NCI-H510A treated with DMSO at 0.1 percent for 48 hours (cell line): ENCODE measurements at places on chromosomes 5 and 9.

- DNase-seq = no peak
These were observed 13.8 kb downstream of the SLC44A1 start for GRCh38 chr9:105258225-105258737.

- DNase-seq = peak; percentile 4
These were observed at the start of gene ARL10 for GRCh38 chr5:176365351-176366231. TSS of gene ARL10 (plus strand) at chr5:176365487. CDS start at chr5:176365564, 77 bp downstream.

- peak; percentile 12 for DNase-seq
These were observed 142.3 kb upstream of the FSTL4 start for GRCh38 chr5:133754575-133755169.

DNA sequence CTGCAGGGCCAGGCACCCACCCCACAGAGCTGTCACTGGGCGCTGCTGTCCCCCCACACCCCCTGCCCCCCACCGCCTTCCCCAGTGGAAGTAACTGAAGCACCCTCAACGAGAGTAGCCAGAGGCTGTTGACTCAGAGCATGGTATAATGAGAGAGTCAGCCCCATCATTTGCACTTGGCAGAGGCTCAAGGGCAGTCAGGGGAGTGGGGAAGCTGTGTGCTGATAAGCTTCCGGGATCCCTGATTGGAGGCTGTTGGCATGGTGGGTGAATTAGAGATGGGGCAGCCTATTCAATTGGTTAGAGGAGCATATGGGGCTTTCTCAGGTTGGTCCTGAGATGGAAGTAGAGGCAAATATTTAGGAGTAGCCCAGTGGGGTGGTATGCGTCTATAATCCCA, 77.1 kb upstream of the GOLM1 start:
- peak; percentile 53 for DNase-seq

GRCh38 chr5:10532421-10532820, 31.4 kb upstream of the ANKRD33B start:
- no peak for DNase-seq

DNA sequence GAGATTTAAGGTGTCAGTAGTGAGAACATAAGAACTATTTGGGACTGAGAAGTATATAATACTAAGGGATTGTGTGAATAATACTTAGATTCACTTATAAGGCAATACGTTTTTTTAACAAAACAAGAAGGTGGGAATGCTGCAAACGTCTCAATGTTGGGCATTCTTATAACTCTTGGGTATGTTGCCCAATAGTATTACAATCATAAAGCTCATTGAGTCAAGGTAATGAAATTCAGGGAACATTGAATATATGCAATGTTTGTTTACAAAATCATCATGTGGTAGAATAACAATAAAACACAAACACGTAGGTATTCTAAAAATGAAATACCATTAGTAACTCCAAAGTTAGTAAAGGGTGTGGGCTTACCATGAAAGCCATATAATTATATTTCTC, 400.7 kb downstream of the KIAA0825 start:
- DNase-seq = no peak

DNA sequence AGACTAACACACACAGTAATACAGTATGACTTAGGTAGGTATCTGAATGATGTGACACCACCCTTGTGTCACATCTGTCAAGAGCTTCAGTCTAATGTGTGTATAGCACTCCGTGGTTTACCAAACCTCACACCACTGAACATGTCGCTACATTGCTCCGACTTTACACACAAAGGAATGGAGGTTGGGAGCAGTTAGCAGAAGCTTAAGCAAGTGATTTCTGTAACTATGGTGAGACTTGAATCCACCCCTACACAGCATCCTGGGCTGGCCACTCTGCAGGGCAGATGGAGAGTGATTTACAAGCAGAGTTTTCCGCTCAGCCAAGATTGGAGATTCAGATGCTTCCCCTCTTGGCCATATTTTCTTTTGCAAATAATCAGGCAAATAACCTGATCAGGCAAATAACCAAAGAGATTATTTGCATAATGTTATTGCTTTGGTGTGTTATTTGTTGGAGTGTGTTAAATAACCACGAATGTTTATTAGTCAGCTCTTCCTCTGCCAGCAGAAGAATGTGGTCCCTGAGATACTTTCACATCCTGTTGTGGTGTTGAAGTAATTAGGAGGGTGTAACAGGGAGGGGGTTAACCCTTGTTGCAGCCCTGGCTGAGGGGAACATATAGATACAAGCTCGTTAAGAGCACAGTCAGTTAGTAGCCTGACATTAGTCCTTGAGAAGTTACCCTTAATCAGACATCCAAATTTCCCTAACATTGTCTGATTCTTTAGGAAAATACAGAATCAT, 92.8 kb downstream of the SNX18 start:
- DNase-seq = no peak

- DNase-seq = no peak
These were observed 177.3 kb downstream of the CFAP90 start for GRCh38 chr5:7673658-7674057.

- DNase-seq = no peak
These were observed 54.4 kb downstream of the ATPSCKMT start for GRCh38 chr5:10195301-10195700.

- DNase-seq = no peak
These were observed 175.3 kb upstream of the ZNF608 start for GRCh38 chr5:124921694-124922093.

DNA sequence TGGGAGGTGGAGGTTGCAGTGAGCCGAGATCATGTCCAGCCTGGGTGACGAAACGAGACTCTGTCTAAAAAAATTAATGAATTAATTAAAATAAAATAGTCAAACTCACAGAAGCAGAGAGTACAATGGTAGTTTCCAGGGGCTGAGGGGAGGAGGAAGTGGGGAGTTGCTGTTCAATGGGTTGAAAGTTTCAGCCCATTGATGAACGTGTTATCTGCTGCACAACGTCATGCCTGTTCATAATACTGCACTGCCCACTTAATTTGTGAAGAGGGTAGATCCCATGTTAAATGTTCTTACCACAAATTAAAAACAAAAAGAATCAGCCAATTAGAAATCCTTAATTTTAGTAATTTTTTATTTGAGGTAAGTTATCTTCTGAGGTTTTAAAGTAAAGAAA, 16.4 kb upstream of the RUFY1 start:
- no peak for DNase-seq

DNA sequence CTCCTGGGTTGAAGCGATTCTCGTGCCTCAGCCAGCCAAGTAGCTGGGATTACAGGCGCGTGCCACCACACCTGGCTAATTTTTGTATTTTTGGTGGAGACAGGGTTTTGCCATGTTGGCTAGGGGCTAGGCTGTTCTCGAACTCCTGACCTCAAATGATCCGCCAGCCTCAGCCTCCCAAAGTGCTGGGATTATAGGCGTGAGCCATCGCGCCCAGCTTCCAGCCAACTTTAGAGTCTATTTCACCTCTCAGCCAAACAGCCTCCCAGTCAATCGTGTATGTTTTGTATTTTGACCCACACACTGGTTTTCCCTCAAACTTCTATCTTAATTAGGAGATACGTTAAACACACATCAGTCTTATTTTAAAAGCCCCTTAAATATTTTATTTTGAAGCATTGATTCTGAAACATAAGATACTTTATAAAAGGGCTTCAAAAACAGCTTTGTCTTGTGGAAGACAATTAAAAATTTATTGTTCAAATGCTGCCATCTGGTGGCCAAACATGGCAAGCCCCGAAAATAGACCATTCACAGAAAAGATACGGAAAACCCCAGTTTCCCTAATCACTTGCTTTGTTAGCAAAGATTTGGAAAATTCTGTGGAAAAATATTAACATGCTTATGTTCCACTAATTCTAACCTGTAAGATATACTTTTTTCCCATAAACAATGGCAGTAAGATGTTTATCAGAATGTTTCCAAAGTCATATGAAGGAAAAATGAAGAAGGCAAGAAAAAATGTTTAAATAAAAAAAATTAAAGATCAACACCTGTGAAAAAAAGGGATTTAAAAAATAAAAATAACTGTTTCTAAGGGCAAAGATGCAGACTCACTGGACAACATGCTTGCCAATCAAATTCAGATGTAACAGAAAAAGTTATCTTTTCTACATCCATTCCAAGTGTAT, 33.1 kb downstream of the APTX start:
- peak; percentile 27 for DNase-seq

DNA sequence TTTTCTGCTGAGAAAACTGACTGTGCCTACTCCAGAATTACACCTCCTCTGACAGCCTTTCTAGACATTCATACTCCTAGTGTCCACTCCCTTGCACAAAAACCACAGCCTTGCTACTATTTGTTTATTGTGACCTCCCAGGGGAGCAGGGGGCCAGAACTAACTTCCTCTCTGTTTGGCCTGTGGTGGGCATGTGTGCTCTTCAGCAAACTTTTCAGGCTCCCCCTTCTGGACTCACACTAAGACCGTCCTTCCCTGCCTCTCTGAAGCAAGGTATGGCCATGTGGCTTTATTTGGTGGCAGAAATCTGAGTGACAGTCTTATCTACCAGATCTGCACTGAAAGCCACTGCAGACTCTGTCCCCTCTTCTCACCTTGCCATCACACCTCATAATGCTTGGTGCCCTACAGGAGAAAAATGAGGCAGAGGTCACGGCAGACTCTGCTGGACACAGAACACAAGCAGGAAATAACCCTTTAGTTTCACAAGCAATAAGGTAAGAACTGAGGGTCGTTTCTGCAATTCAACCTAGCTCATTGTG, 28.2 kb downstream of the LIFR start:
- no peak for DNase-seq
